ENCODE measurements at places on chromosomes 11 and 22.

DNA sequence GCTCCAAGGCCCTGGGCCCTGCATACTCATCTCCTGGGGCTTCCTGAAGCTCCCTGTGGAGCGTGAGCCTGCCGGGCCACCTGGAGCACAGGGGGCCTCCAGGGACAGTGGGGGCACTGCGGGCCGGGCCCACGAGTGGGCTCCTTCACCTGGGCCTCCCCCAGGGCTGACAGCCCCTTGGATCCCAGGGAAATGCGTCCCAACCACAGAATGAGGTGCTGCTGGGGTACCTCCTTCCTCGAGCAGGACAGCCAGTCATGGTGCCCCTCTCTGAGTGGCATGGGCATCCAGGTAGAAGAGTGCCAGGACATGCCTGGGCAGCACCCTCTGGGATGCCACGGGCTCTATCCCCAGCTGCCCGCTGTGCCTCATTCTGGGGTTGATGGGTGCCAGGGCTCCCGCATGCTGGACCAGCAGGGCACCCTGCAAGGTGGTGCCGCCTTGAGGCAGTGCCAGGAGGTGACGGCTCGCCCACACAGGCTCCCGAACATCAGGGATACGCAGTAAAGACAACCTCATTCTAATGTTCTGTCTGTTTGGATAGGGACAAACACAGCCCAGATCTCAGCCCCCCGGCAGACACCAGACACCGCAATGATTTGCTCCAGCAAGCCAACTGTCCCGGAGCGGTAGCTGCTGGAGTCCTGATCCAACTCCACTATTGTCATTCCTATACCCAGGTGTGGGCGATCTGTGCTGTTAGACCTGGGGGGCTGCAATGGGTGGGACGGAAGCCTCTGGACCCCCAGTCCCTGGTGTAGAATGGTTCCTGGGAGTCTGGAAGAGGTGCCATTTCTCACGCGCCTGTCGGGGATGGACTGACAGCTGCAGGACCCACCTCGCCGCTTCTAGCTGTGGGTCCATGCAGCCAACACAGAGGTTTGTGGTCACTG, 25.8 kb downstream of the KRTAP5-5 start:
- DNase-seq, result no peak

DNA sequence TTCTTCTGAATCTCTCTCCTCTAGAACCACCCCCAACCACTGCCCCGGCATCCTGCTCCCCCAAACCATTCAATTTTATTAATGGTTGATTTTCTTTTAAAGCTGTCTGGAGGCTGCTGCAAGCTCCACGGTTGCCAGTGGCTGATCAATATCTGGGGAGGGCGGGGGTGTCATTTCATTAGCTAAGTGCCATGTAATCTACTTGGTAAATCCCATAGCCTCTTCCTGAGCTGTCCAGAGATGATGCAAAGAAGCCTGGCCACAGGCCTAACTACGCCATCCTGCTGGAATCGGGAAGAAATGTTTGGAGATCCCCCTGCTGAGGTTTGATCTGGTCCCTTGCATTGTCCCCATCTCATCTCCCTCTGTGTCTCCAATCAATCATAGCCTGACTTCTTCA, 440.1 kb downstream of the MIAT start:
- DNase-seq, result no peak

GRCh38 chr11:45652781-45653180, 12.6 kb downstream of the CHST1 start:
- no peak for DNase-seq

GRCh38 chr11:64869571-64870175, 8.7 kb downstream of the EHD1 start:
- no peak for DNase-seq

DNA sequence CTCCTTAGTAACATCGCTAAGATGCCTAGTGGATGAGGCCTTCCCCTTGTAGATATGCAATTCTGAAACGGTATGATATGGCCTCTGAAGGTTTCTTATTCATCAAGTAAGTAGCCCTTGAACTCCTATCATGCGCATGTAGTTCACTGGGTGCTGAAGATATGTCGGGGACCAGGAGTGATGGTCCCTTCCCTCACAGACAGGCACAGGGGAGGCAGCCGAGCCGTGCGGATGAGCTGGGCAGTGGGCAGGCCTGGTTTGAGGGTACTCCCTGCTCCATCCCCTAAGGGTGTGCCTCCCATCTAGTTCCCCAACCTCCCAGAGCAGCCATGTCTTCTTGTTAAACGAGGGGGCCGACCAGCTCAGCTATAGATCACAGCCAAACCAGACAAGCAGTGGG, 40.1 kb downstream of the TP53I11 start:
- no peak for DNase-seq

GRCh38 chr11:15672825-15673224, 558.1 kb downstream of the INSC start:
- no peak for DNase-seq

- no peak for DNase-seq
Observed at GRCh38 chr11:100119176-100119575, 567.9 kb upstream of the ARHGAP42 start.

GRCh38 chr11:28529046-28529445, 420.9 kb downstream of the METTL15 start:
- peak; percentile 50 for DNase-seq

GRCh38 chr11:14908214-14908880, 16.3 kb upstream of the CYP2R1 start:
- DNase-seq, result peak; percentile 81

GRCh38 chr11:126158054-126158791, 53.2 kb downstream of the RPUSD4 start:
- no peak for DNase-seq

- no peak for DNase-seq
Observed at GRCh38 chr22:49295465-49295743, 532.3 kb downstream of the BRD1 start.

DNA sequence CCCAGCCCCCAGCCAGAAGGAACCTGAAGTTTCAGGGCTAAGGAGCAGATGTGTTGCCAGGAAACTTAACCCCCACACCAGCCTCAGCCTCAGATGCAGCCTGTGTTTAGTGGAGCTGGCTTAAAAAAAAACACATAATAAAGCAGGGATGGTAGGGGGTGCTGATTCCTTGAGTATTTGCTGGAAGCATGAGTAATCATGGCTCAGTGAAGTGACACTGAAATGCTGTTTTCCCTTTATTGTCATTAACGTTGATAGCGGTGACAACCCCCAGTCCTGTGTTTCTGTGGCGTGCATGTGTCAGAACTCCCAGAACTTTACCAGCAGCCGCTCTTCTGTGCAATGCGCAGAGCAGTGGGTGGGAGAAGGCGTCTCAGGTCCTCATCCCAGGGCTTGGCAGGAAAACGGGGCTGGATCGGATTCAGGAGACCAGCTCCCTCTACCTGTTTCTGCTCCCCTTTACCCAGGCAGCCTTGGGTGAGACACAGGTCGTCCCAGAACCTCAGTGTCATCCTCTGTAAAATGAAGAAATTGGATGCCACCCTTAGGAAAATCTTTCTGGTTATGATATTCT, 1282.1 kb downstream of the TBC1D22A start:
- no peak for DNase-seq

GRCh38 chr22:26848244-26848920, 191.0 kb downstream of the MIAT start:
- peak; percentile 25 for DNase-seq

DNA sequence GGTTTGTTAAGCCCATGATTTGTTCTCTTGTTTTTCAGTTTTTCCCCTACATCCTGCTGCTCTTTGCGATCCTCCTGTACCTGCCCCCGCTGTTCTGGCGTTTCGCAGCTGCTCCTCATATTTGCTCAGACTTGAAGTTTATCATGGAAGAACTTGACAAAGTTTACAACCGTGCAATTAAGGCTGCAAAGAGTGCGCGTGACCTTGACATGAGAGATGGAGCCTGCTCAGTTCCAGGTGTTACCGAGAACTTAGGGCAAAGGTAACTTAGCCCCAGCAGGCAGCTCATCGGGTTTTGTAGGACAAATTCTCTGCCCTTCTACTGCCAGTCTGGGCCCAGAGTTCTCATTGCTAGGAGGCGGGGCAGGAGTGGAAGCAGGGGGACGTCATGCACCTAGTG, 49.7 kb downstream of the PANX1 start:
- no peak for DNase-seq

DNA sequence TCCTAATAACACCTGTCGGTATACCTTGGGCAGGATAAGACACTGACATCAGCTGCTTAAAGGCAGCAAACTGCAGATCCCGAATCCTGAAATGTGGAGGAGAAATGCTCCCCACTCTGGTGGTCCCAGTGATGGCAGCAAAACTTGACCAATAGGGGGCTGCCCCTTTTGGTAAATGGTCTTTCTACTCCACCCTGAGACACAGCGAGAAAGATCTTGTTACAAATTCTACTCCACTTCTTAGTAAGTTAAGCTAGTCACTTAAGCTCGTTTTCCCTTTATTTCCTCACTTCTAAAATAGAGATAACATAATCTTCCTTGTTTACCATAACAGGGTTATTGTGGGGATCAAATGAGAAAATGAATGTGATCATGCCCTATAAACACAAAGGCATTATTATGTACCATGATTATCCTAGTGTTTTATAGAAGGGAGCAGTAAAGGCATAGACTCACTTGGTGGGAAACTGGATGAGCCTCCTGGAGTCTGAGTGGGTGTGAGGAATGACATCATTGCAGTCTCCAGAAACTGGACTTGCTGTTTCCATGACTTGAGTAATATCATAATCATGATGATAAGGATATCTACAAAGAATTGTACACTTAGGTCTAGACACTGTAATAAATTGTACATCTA, 50.9 kb downstream of the ENDOD1 start:
- no peak for DNase-seq

DNA sequence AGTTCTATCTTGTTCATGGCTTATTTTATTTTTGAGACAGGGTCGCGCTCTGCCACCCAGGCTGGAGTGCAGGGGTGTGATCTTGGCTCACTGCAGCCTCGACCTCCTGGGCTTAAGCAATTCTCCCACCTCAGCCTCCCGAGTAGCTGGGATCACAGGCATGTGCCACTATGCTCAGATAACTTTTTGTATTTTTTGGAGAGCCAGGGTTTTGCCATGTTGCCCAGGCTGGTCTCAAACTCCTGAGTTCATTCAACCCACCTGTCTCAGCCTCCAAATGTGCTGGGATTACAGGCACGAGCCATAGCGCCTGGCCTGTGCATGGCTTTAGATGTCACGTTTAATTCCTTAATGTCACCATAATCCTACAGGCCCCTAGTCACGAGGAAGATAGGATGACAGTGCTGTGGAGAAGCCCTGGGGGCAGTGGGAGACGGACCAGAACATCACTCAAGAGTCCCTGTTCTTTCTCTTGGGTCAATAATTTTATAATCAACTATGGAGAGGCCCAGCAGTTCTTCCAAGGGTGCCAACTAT, 99.5 kb downstream of the RDX start:
- DNase-seq, result no peak

- DNase-seq, result no peak
Observed at GRCh38 chr11:97729546-97730272, 1291.0 kb upstream of the CNTN5 start.

DNA sequence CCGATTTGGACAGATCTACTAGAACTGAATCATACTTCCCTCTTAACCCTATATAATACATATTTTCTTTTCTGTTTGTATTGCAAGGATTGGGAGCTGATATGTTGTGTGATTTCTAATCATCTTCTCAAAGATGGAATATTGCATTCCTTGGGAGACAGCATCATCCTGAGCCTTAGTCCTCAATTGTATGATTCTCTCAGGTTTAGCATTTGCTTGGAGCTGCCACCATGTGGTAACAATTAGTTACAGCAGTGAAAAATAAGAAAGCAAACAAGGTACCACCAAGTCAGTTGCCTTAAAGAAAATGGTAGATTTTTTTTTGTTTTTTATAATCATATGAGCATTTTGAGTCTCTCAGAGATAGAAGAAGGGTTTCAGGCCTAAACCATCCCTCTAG, 11.9 kb downstream of the SNX19 start:
- DNase-seq, result peak; percentile 23

DNA sequence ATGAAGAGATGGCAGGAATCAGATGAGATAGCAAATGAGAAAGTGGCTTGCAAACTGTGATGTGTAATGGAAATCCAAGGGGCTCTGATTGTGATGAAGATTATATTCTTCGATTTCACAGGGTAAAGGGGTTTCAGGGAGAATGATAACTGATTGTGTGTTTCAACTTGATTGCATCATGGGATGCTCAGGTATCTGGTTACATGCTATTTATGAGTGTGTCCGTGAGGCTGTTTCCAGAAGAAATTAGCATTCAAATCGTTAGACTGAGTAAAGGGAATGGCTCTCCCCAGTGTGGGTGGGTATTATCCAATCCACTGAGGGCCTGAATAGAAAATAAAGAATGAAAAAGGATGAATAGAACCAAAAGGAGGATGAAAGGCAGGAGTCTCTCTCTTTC, 278.7 kb upstream of the LARGE1 start:
- DNase-seq, result no peak

DNA sequence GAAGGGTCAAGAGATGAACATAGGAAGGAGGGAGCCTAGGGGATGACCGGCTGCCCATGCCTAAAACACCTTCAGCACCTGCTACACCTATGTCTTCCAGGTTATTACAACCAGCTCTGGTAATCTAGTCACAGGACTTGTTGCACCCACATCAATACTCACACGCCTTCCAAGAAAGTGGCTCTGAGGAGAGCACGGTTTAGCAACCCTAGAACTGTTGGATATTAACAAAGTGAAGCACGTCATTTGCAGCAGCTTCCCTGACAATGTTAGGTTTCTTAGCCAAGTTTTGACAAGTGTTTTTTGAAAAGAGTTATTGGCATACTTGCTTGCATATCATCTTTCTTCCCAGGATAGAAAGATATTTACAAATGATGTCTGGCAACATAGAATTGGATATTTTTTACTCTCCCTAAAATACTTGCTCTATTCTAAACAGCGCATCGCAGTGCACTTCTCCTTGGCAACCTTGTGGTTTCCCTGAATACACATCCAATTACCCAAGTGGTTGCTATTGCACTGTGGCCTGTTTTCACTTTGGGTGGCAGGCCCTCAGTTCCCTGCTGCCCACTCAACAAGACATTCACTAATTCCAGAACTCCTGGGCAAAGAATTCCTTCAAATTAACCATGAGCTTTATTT, 94.3 kb upstream of the ARHGAP42 start:
- no peak for DNase-seq

DNA sequence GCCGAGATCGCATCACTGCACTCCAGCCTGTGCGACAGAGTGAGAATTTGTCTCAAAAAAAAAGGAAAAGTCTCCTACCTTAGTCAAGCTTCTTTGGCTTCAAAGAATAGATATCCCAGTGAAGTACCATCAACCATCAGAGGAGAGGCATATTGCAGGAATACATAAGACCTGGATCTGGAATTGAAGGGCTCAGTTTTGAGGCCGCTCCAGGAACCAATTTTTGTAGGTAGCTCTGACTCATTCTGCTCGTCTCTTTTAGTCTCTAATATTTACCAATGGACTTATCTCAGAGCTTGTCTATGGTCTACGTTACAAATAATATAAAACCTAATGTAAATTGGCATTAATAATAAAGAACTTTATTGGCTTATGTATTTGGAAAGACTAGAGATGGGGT, 8.2 kb upstream of the CCDC15 start:
- no peak for DNase-seq

GRCh38 chr22:30665266-30665665, 2.4 kb downstream of the DUSP18 start:
- no peak for DNase-seq

- no peak for DNase-seq
Observed at GRCh38 chr22:39080052-39080762, 3.1 kb downstream of the APOBEC3G start.

- peak; percentile 25 for DNase-seq
Observed at GRCh38 chr22:38657045-38657909, 839 bp downstream of the CBY1 start.

Measured in renal cortical epithelial cell (primary cell).